ENCODE measurements at places on chromosomes 1 and 21.

DNA sequence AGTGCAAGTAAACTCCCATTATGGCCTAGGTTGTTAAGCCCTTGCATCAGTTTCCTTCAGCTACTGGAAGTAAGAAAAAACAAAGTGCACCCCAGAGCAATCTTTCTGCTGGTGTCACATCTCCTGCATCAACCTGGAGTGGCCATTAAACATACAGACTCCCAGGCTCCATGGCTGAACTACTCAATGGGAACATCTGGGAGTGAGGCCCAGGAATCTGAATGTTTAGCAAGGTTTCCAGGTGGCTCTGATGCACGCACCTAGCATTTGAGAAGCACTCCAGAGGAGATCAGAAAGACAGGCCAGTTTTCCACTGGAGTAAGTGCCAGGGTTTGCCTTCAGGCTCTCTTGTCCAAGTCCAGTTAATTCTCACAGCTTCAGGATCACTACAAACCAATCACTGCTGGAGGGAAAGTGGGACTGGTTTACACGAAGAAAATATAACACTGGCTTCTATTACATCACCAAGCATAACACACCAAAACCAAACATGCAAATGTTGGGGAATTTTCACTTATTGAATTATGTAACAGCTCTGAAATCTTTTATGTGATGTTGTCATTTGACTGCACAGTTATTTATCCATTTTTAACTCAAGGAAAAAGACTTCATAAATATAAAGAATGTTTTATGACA, 22.3 kb upstream of the ABCA4 start:
- no peak for DNase-seq

GRCh38 chr21:39132248-39132647, 51.0 kb downstream of the PSMG1 start:
- no peak for DNase-seq

DNA sequence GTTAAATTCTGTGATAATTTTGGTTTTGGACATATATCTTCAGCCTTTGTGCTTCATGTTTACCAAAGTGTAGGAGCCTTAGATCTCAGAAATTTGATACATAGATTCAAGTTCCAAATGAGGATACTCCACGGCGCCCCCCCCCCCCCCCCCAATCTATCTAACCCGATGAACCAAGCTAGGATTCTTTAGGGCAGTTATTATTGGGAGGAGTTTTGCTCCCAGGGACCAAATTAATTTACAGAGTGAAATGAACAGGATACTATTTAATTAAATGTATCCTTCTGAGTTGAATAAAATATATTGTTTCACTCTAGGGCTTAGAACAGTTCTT, 3.2 kb downstream of the USP25 start:
- no peak for DNase-seq

DNA sequence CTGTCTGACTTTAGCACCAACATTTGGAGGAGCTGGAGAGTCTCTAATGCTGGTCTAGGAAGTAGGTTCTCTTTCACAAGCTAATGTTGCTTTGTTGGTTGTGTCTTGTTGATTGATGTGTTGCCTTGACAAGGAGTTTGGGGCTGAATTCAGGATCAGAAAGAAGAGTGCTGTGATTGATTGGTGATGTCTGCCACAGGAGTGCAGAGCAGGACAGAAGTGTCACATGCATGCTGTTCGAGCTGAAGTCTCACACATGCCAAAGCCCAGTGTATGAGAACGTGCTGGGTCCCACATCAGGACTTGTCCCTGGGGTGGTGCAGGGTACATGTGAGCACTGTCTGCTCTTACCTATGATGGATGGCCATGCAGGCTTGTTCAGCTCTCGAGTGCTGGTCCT, 694.4 kb downstream of the MATN1 start:
- DNase-seq: no peak

DNA sequence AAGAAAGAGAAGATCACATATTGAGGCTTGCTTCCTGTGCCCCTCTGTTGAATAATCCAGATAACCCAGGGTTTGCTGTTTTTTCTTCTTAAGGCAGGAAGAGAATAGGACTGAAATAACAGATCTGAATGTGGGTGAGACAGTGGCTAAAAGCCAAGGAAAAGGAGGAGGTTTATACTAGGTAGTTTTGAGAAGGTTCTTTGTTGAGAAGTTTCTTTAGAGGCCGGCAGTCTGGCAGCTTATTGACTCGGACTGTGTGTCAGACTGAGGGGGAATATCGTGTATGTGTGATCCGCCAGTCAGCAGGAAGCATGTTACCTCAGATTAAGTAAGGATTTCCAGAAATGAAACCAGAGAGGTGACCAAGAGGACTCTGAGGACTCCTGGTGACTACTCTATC, 119.8 kb downstream of the PLA2G4A start:
- DNase-seq: no peak

Data from NCI-H2107 (cell line).